H1 (cell line): ENCODE measurements at places on chromosomes 1 and 21. TPM values are rescaled to one million over a fixed set of nuclear protein-coding genes. Genes with fewer than 3 reads are reported as not detected.

GRCh38 chr1:3491291-3492246, 37.1 kb downstream of the ARHGEF16 start:
- H3K36me3 ChIP-seq: no peaks in the 10 kb centered on the region
- no peaks in the 10 kb centered on the region for H3K4me1 ChIP-seq
- DNase-seq: peak; percentile 44
- H3K27me3 ChIP-seq: no peaks in the 10 kb centered on the region

- H3K4me3 ChIP-seq: no peak overlapping the region
- H3K27ac ChIP-seq: no peak overlapping the region
- H3K4me1 ChIP-seq: peaks cover 16% of the 10 kb centered on the region
- DNase-seq: no peak
- no peaks in the 10 kb centered on the region for H3K36me3 ChIP-seq
- H3K27me3 ChIP-seq: peaks cover 15% of the 10 kb centered on the region
These were observed 5.9 kb downstream of the FNDC10 start for GRCh38 chr1:1593834-1594601.

DNA sequence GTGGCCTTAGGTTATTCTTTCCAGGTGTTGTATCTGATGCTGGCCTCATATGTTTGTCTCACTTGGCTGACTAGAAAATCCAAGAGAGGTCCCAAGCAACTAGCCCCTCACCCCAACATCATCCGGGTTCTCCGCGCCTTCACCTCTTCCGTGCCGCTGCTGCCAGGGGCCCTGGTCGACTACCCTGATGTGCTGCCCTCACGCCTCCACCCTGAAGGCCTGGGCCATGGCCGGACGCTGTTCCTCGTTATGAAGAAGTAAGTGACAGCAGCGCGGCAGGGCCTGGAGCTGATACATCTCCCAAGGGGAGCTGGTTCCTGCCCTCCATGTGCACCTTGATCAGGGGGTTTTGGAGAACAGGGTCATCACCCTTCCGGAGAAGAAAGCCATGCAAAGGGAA, 11.2 kb downstream of the PINK1 start:
- H3K4me3 ChIP-seq: no peak overlapping the region
- DNase-seq: no peak
- H3K27ac ChIP-seq: no peak overlapping the region
- no peaks in the 10 kb centered on the region for H3K36me3 ChIP-seq

GRCh38 chr1:224198572-224198971, 15.5 kb downstream of the DEGS1 start:
- H3K4me1 ChIP-seq: no peaks in the 10 kb centered on the region; the same call in none of the 2 replicates
- no peak overlapping the region for H3K4me3 ChIP-seq
- H3K27me3 ChIP-seq: no peaks in the 10 kb centered on the region
- DNase-seq: no peak
- no peak overlapping the region for H3K27ac ChIP-seq

- DNase-seq: no peak
- H3K36me3 ChIP-seq: no peaks in the 10 kb centered on the region
- peak overlapping the region; percentile 60; the same call in 1 of the 2 replicates for H3K27ac ChIP-seq
- H3K4me1 ChIP-seq: peaks cover 10% of the 10 kb centered on the region
These were observed 3.3 kb upstream of the PKNOX1 start for GRCh38 chr21:42970946-42971653.

DNA sequence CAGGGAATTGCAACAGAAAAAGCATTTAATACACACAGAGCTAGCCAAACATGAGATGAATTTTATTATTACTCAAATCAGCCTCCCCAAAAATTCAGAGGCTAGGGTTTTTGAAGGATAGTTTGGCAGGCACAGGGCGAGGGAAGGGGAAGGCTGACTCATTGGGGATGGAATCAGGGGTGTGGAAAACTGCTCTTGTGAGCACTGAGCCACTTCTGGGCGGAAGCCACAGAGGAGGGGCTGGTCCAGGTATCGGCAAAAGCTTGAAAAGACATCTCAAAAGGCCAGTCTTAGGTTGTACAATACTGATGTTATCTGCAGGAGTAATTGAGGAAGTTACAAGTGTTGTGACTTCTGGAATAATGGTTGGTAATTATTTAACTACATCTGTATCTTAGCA, 109.4 kb downstream of the TLR5 start:
- H3K4me1 ChIP-seq: peaks cover 13% of the 10 kb centered on the region
- no peaks in the 10 kb centered on the region for H3K36me3 ChIP-seq
- H3K4me3 ChIP-seq: no peak overlapping the region

- H3K4me3 ChIP-seq: no peak overlapping the region
- H3K36me3 ChIP-seq: no peaks in the 10 kb centered on the region; the same call in 1 of the 2 replicates
- H3K4me1 ChIP-seq: no peaks in the 10 kb centered on the region
- no peak for DNase-seq
- no peaks in the 10 kb centered on the region for H3K27me3 ChIP-seq
These were observed 50.1 kb downstream of the COL18A1 start for GRCh38 chr21:45454926-45455673.

DNA sequence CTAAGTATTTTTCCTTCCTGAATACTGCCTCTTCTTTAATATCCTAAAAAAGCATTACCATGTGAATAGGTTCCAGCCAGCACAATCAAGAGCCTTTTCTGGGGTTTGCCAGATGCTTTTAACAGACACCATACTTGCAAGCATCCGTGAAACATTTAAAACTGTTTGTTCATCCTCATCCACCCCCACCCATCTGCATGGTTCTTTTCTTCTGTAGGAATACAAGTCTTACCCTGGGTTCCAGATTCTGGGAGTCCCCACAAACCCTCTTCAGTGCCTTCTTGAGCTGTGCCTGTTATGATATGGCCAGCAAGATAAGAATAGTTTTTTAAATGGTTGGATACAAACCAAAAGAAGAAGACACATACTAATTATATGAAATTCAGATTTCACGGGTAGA, 354.9 kb upstream of the PLXNA2 start:
- no peak overlapping the region for H3K27ac ChIP-seq
- H3K36me3 ChIP-seq: no peaks in the 10 kb centered on the region
- no peak for DNase-seq
- H3K4me1 ChIP-seq: peaks cover 5% of the 10 kb centered on the region
- no peak overlapping the region for H3K4me3 ChIP-seq

The ECM1 gene
- 0.73 and 0.95 TPM in 2 replicates for total RNA-seq

The PTPRU gene
- 41.8 and 55.3 TPM in 2 replicates for total RNA-seq

The PTPN22 gene
- total RNA-seq: not detected in 2 replicates

The AK5 gene
- 5.2 and 7.1 TPM in 2 replicates for total RNA-seq

The RPS27 gene
- 1,810 and 1,941 TPM in 2 replicates for total RNA-seq

The GNG4 gene
- total RNA-seq: 96.5 and 96.8 TPM in 2 replicates
